ENCODE measurements at places on chromosomes 16 and 17.
A peak's percentile ranks its signal among the peaks of the same experiment; 100 is the strongest.

- DNase-seq = no peak
Measured at GRCh38 chr16:89452925-89453324, 37.4 kb downstream of the ANKRD11 start.

DNA sequence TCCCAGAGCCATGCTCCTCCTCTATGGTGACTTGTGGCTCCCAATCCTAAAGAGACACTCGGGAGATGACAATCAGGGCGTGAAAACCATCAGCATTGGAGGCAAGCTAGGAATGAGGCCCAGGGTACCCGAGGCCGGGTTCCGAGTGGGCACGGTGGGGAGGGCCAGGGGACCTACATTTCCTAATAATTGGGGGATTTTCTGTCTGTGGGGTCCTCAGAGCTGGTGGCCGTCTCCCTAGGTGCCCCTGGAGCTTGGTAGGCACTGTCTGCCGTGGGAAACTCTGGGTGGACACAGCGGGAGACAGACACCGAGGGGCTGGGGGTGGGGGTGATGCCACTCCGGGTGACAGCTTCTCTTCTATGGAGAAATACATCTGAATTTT is 312.5 kb upstream of the TNRC6C start:
- DNase-seq = no peak

DNA sequence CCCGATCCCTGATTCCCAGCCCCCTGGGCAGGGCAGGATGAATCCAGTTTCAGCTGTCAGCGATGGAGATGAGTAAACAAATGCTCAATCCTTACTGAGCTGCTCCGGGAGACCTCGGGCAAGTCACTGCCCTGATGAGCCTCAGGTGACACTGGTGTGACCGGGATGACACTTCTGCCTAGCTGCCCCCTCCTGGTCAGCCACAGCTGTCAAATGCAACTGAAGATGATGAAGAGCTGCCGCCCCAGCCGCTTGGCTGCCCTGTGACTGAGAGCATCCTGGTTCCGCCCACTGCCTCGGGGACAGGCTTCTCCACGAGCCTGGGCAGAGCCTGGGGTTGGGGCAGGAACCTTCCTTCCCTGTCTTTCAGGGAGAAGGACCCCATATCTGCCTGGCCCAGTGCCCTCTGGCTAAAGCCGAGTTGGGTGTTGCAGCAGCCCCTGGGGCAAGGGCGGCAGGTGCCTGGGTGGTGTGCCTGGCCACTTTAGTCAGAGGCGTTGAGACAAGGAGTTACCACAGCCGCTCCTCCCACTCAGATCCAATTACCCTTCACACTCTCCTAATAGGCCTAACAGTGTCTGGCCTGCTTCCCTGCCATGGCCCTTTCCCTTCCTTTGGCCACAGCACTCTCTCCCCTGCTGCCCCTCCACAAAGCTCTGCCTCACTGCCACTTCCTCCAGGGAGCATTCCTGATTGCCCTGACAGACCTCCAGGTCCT is 5.5 kb downstream of the CCL17 start:
- no peak for DNase-seq

GRCh38 chr16:67922740-67923139 is 8.9 kb downstream of the CTRL start:
- no peak for DNase-seq

GRCh38 chr17:47925678-47925988 is 15.7 kb upstream of the PNPO start:
- DNase-seq = no peak

GRCh38 chr17:56751145-56751738 is 82.5 kb downstream of the C17orf67 start:
- DNase-seq = peak; percentile 5

DNA sequence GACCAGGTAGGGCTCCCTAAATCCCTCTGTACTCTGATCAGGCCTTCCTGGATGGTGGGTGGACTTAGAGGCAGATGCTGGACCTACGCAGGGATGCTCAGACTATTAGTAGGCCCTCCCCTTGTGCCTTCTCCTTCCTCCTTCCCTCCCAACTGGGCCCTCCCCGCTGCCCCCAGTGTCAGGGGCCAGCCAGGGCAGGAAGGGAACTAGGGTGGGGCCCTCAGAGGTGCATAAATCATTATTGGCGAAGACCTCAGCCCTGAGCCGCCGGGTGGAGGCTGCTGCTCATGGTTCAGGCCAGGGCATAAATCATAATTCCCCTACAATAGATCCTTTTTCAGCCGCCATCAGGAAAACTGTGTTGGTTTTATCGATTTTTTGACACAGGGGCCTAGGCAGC is 81.4 kb downstream of the MRM1 start:
- DNase-seq = no peak

GRCh38 chr16:27798241-27798640 is 248.3 kb downstream of the KATNIP start:
- DNase-seq = no peak

DNA sequence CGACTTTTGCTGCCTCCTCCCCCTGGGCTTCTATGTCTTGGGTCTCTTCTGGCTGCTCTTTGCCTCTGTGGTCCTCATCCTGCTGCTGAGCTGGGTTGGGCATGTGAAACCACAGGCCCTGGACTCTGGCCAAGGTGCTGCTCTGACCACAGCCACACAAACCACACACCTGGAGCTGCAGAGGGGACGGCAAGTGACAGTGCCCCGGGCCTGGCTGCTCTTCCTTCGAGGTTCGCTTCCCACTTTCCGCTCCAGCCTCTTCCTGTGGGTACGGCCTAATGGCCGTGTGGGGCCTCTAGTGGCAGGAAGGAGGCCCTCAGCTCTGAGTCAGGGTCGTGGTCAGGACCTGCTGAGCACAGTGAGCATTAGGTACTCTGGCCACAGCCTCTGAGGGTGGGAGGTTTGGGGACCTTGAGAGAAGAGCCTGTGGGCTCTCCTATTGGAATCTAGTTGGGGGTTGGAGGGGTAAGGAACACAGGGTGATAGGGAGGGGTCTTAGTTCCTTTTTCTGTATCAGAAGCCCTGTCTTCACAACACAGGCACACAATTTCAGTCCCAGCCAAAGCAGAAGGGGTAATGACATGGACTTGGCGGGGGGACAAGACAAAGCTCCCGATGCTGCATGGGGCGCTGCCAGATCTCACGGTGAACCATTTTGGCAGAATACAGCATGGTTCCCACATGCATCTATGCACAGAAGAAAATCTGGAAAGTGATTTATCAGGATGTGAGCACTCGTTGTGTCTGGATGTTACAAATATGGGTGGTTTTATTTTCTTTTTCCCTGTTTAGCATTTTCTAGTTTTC is 2.3 kb downstream of the GP1BA start:
- peak; percentile 70 for DNase-seq

DNA sequence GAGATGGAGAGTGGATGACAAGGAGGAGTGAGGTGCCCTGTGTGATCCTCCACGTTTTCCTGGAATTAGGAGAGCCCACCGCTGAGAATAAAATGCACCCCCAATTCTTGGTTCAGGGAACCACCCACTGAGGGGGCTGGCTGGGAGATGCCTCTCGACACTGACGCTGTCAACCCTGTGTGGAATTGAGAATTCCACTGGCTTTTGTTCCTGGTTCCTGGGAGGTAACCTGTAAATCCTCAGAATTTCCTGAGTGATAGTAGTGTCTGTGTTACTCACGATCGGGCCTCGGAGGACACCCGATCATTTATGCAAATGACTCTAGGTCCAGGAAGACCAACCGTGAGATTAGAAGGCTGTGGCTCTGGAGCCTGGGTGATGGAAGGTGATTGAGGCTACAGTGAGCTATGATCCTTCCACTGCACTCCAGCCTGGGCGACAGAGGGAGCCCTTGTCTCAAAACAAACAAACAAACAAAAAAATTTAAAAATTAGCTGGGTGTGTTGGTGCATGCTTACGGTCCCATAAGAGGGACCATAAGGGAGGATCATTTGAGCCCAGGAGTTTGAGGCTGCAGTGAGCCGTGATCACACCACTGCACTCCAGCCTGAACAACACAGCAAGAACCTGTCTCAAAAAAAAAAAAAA is 11.7 kb upstream of the PRPSAP1 start:
- peak; percentile 51 for DNase-seq

DNA sequence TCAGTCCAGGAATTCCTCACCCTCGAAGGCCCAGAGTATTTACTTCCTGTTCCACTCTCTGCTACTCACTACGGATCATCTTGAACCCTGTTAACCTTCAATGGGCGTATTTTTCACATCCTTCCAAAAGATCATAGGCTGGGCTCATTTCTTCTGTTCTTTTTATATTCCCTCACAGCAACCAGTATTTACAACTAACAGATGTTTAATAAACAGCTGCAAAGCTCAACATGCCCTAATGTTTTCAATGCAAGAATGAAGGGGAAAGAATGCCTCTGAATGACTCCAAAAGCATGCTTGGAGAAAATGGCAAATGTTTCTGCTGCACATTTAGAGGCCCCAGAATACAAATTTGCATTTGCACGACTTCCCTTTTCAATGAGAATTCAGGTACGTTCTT is 174.9 kb downstream of the ZFHX3 start:
- no peak for DNase-seq

DNA sequence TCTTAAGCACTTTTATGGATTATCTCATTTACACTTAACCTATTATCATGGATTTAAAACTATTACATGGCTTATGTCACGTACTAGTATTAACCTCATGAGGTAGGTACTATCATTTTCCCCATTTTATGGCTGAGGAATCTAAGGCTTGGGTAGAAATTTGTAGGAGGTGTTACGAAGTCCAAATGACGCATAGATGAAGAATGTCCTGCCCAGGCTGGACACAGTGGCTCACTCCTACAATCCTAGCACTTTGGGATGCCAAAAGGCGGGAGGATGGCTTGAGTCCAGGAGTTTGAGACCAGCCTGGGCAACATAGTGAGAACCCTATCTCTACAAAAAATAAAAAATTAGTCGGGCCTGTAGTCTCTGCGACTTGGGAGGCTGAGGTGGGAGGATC is 4.8 kb upstream of the C1QL1 start:
- DNase-seq = no peak

DNA sequence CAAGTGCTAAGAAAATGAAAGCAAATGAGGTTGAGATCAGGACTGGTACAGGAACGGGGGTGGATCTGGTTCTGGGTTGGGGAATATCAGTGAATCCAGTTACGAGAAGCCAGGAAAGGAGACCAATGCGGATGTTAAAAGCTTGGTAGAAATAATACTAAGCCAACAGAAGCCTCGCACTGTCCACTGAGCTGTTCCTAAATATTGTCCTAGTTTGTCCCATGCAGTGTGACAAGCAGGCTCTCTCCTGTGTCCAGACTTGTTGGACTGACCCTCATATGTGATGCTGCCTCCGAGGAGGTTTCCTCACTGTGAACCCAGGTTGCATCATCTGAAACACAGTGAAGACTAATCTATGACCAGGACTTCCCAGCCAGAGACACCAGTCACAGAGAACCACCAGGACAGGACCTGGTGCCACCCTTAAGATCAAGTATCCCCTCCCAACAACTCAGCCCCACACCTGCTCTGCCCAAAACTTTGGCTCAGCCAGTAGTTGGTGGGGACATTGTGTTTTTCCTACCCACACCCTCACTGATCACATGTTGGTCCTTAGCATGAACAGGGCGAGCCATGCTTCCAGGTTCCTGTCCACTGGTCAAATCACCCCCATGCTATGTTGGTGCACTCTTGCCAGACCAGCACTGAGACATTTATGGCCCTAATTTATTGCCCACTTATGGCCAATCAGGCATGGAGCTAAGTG is 32.7 kb upstream of the SCNN1B start:
- DNase-seq = no peak

DNA sequence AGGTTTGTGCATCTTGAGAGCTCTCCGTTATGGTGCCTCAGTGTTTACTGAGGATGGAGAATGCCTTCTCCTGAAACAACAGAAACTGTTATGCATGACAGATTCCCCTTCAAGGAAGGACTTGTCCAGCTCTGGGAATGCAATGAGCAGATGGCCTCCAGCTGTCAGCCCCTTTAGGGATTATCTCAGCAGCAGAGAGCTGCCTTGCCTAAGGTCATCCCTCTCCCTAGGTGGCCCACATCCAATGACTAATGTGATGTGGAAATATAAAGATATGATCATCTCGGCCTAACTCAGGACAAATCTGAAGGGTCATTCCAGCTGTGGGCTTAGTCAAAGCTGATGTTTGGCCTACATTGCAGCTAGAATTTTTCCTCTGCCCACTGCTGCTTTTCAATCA is 214.3 kb upstream of the N4BP1 start:
- DNase-seq = no peak

- DNase-seq = no peak
Measured at GRCh38 chr17:39852239-39852638, 11.9 kb downstream of the IKZF3 start.

DNA sequence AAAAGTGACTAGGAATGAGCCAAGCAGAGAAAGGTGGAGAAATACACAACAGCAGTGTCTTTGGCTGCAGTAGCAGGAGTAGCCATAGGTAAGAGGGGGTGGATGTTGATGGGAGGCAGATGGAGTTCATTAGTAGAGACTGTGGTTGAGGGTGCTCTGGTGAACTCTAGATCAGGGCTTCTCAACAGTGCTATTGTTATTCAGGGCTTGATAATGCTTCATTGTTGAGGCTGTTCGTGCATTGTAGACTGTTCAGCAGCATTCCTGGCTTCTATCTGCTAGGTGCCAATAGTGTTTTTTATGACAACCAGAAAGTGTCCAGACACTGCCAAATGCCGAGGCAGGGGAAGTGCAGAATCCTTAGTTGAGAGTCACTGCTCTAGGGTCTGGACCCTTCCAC is 3.6 kb downstream of the ALKBH5 start:
- no peak for DNase-seq

DNA sequence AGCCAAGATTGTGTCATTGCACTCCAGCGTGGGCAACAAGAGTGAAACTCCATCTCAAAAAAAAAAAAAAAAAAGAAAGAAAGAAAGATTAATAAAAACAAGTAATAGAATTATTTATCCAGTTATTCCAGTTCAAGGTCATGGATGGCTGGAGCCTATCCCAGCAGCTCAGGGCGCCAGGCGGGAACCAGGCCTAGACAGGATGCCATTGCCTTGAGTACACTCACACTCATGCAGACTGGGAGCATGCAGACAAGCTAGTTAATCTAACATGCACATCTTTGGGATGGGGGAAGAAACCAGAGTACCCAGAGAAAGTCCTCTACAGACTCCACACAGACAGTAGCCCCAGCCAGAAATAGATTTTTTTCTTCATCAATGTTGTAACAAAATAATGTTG is 17.9 kb downstream of the PDP2 start:
- DNase-seq = no peak

- no peak for DNase-seq
Measured at GRCh38 chr16:79648826-79649225, 48.3 kb upstream of the MAF start.

All from GM23338 (cell line).